ENCODE measurements at places on chromosomes 1 and 21. TPM values are rescaled to one million over a fixed set of nuclear protein-coding genes. Genes with fewer than 3 reads are reported as not detected.
A peak's percentile ranks its signal among the peaks of the same experiment; 100 is the strongest.

- DNase-seq: no peak
Measured at GRCh38 chr1:208336137-208336518, 91.9 kb upstream of the PLXNA2 start.

- DNase-seq: no peak
Measured at GRCh38 chr1:152162792-152163463, 3.9 kb upstream of the RPTN start.

DNA sequence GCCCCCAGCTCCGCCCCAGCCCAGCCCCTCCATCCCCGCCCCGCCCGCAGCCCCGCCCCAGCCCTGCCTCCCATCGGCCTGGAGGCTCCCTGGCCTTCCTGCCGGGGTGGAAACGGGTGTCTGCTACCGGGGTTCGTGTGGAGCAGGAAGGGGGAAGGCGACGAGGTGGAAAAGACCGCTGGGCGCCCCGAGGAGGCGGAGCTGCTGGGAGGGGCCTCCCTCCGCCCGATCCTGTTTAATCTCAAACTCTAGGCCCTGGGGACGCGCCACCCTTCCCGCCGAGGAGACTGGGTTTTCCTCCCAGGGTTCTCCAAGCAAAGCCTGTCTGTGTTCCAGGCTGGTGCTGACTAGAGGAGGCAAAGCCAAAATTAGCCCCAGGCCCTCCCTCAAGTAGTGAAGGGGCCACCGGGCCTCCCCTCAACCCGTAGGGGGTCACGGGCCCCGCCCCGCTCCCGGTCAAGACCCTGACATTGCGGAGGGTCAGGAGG lies 16.2 kb upstream of the TTLL10 start:
- peak; percentile 70 for DNase-seq

DNA sequence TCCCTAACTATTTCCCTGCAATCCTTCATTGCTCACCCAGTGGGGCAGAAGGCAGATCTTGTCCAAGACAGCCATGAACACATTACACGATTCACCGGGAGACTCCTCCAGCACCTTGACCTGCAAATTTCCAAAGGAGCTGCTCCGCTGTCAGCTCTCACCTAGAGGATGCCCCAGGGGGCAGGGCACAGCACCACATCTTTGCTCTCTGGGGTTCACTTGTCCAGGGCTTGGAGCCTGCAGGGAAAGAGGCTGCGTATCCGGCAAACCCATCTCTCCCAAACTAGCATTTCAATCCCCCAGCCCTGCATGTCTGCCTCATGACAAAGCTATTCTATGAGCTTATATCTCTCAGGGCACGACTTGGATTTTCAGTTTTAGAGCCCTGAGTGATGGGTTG lies 35.1 kb upstream of the OLIG2 start:
- no peak for DNase-seq

GRCh38 chr1:213659580-213660547 lies 327.9 kb upstream of the PROX1 start:
- DNase-seq: no peak

- DNase-seq: no peak
Measured at GRCh38 chr1:21827141-21827679, 15.1 kb downstream of the LDLRAD2 start.

DNA sequence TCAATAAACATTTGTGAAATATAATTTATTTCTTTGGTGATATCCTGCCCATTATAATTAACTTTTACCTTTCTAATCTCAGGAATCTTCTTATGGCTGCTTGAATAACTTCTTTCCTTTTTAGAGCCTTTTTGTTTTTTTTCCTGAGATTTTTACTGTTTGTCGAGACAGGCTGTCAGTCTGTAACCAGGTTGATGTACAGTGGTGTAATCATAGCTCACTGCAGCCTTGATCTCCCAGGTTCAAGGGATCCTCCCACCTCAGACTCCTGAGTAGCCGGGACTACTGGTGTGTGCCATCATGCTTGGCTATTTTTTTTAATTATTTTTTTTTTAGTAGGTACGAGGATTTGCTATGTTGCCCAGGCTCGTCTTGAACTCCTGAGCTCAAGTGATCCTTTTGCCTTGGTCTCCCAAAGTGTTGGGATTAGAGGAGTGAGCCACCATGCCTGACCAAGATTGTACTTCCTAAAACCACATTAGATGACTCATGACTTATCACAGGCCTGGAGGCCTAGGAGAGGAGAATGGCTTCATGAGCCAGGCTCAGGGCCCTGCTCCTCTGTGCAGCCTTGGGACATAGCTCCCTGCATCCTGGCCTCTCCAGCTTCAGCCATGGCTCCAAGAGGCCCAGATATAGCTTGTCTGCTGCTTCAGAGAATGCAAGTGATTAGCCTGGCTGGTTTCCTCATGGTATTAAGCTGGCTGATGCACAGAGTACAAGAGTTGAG lies 48.6 kb downstream of the CTH start:
- no peak for DNase-seq

GRCh38 chr1:118223426-118223825 lies 38.4 kb upstream of the SPAG17 start:
- DNase-seq: no peak

PLCH2 gene
- total RNA-seq: 0.21 TPM

CELSR2 gene
- total RNA-seq: 16.2 TPM

C21orf58 gene
- total RNA-seq: 11.1 TPM

ALX3 gene
- not detected for total RNA-seq

All from tibial nerve (tissue), 4 donors.